Hippocampal formation (tissue), 2 donors: ENCODE measurements at places on chromosomes 11 and 22.
A peak's percentile ranks its signal among the peaks of the same experiment; 100 is the strongest.

- DNase-seq = no peak
Measured at GRCh38 chr11:58609723-58610122, 12.7 kb upstream of the CNTF start.

- DNase-seq = no peak
Measured at GRCh38 chr11:12485328-12485727, 108.0 kb downstream of the PARVA start.

DNA sequence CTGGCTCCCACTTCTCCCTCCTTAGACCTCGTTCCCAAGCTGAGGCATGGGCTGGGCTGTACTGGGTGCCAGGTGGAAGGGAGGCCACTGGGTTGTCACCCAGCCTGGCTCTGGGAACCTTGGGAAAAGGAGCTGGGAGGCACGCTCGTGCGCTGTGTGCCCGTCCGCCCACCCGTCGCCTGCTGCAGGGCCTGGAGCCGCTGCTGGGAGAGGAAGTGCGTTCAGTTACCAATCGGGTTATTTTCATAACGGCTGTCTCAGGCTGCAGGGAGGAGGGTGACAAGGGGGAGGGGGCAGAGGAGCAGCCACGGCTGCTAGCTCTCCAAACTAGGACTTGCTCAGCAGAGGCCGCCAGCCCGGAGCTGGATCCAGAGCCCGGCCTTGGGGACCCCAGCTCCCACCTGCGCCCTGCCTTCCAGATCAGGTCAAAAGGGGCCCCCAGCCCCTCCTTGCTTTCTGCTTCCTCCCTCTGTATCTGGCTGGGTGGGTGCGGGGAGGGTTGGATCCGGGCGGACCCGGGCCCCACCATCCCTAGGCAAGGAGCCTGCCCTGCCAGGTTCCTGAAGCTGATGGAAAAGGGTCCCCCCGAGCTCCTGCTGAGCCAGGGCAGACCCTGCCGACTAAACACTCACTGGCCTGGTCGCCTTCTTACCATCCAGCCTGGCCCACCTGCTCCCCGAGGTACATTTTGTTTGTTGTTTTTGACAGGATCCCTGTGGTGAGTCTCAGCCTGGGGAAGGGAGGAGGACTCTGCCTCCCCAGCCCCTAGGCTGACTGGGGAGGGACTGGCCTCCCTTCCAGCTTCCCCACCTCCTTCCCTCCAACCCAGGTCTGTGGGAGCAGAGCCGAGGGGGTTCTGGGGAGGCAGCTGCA, 14.3 kb downstream of the DGKZ start:
- peak; percentile 30 for DNase-seq

GRCh38 chr11:93655047-93655446, 6.4 kb upstream of the CEP295 start:
- DNase-seq = no peak

DNA sequence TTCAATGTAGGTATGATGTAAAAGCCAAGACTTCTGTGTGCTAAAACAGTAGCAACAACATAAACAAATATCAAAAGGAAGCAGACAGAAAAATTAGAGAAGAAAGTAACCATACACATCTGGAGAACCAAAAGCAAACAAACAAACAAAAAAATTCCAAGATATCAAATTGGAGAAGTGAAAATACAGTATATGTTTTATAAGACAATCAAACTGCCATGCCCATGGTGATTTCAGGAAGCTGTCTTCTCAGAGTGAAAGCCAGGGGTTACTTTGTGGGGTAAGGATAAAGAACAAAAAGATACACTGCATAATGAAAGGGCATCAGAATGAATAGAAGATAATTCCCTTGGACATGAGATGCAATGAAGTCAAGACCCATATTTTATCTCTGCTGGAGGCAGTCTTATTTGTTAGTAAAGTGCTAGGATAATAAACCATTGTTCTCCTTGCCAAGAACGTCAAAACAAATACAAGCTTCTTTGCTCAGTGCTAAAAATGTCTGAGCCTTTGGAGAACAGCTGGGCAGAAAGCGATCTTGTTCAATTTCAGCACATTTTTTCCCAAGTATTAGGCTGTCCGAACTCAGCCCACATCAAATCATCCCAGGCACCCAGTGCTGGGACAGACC, 38.1 kb upstream of the LDLRAD3 start:
- DNase-seq = peak; percentile 76

DNA sequence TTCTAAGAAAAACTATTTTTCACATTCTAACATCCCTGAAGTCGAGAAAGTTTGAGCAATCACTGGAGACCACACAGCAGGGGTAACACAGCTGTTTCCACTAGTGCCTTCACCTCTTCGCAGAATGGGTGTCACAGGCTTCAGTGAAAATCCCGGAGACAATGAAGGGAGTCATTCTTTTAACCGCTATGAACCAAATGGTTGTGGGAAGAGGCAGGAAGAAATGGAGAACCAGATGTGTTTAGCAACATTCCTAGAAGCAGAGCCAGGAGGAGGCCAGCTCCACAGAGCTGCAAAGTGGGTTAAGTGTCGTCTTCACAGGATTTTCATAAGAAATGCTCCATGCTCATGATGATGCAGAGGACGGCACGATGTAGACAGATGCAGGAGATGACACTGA, 221.1 kb downstream of the LARGE1 start:
- DNase-seq = no peak
